T follicular helper cell (primary cell): ENCODE measurements at places on chromosomes 5 and 9.
A peak's percentile ranks its signal among the peaks of the same experiment; 100 is the strongest.

DNA sequence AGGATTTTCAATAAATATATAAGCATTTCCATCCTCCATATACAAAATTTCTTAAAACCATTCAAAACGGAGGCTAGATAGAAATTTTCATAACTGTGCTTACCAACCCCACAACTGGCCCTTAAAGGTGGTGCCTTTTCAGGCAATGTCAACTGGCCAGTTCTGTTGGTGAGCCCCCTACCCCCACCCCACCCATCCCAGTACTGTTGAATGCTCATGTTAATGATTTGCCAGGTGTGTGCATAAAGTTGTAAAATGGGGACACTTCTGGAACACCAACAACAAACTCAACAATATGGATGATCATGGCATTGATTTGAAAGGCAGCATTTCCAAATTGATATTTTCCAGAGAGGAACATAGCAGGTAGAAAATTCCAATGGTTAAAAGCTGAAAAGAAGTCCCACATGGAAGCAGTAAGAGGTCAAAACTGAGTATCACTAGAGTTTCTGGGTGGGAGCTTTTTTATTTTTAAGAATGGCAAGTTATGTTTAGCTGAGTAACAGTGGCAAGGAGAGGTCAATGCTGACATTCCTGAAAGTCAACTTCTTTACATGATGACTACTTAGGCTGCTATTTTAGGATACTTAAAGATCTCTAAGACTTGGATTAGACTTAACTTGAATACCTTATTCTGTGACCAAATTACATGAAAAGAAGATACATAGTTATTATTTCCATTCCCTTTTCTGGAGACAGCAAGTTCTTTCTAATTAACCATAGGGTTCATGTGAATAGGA, 2.7 kb downstream of the LEAP2 start:
- no peak for DNase-seq

- DNase-seq = no peak
Measured at GRCh38 chr5:137938751-137939143, 49.5 kb downstream of the PKD2L2 start.

GRCh38 chr9:78973907-78974306, 597.9 kb upstream of the TLE4 start:
- DNase-seq = no peak

DNA sequence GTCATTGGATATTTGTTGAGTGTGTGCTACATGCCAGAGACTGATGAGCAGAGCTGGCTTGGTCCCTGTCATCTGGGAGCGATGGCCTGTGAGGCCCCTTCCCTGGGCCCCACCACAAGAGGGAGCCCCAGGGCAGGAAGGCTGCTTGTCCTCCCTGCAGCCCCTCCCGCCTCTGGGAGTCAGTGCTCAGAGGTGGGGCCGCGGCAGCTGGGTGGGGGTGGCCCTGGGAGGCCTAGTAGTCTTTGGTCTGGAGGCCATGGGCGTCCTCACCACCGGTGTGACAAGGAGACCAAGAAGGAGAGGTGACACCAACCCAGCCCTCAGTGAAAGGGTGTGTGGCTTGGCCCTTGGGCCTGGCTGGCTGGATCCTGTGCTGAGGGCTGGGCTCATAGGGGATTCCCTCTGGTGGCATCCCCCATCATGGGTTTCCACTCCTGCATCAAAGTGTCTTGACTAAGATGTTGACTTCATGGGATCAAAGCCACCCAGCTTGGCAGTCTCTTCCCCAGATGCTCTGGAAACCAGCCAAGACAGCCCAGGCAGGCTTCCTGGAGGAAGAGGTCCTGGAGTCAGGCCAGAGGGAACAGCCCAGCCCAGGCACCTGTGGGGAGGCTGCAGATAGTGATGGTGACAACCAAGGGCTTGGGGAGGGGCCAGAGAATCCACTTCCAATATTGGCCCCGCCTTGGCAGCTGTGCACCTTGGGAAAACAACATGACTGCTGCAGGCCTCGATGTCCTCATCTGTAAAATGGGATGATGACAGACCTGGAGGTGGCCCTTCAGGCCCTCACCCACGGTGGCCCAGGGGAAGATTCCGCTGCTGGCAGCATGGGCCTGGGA, 166.7 kb downstream of the GAPVD1 start:
- no peak for DNase-seq

GRCh38 chr5:169655353-169655752, 18.3 kb downstream of the DOCK2 start:
- no peak for DNase-seq

- no peak for DNase-seq
Measured at GRCh38 chr5:61746831-61747575, 414.9 kb downstream of the ZSWIM6 start.

GRCh38 chr5:81268521-81269196, 32.7 kb upstream of the ZCCHC9 start:
- DNase-seq = no peak

DNA sequence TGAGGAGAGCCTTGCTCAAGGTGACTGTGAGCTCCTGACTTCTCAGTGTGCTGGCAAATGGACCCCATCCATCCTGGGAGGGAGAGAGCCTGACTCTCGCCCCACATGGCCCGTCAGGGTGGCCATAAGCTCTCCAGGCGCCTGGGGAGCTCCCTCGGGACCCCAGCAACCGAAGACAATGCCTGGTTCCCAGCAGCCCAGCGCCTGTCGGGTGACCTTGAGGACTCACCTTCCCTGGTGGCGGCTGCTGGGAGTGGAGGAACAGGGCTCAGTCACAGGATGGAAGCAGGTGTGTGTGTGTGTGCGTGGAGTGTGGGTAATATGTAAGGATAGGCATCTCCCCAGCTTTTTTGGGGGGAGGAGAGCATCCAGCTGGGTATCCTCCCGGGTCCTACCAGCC, 190.3 kb downstream of the MELK start:
- DNase-seq = no peak

DNA sequence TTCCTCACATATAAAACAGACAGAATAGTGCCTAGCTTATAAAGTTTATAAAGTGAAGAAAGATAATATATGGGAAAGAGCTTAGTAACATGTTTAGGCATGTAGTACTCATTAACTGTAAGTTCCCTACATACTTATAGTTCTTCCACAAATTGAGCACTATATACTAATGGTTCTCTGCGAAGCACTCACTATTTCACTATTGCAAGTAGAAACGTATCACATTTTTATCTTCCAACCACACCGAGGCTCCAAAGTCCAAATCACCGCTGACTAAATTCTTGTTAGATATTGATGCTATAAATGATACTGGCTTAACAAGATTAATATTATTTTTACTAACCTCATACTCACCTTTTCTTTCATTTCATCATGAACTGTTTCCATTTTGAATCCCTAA, 61.0 kb downstream of the FBXW11 start:
- no peak for DNase-seq

DNA sequence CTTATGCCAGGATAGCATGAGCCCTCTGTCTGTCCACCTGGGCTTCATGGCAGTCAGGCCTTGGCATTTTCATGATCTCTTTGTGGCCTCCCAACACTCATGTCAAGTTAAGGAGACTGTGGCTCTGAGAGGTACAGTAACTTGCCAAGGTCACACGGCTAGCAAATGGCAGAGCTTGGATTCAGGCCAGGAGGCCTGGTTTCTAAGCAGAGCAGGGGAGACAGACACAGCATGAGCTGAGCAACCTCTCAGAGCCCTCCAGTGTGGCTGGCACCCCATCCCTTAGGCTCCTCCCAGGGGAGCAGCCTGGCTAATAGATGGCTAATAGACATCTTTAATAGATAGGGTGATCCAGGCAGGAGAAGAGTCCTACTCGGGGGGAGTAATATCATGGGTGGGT, 4.1 kb downstream of the SYNPO start:
- no peak for DNase-seq

DNA sequence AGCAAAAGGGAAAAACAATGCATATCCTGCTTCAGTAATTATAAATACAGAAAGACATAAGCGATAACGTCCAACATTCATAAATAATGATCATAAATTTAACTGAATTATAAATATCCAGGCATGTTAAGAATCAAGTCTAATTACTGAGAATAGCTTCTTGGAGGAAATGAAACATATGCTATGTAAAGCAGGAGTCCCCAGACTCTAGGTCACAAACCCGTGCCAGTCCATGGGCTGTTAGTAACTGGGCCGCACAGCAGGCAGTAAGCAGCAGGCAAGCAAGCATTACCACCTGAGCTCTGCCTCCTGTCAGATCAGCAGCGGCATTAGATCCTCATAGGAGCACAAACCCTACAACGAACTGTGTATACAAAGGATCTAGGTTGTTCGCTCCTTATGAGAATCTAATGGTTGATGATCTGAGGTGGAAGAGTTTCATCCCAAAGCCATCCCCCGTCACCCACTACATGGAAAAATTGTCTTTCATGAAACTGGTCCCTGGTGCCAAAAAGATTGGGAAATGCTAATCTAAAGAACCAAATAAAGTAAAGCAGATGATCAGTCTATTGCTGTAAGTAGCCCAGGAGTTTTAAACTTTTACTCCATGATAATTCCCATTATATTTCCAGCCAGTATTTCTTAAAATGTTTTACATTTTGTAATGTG, 50.4 kb downstream of the CERT1 start:
- no peak for DNase-seq

DNA sequence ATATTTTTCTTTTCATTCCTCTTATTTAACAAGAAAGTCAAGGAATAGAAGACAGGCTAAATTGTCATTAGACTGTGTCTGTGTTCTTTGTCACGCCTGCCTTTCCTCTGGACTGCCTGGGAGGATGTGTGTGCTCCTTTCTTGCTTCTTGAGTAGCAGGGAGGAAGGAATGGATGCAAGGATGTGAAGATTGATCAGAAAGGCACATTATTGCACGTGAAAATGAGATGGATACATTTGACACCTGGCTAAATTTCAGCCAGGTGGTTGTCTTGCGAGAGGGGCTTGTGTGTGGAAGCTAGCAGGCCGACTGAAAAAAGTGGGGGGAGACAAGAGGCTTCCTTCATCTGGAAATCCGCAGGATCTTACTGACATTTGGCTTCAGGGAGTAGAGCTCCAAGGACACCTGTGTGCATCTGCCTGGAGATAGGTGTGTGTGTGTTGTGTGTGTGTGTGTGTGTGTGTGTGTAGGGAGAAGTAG, 200.1 kb downstream of the MEF2C start:
- no peak for DNase-seq

DNA sequence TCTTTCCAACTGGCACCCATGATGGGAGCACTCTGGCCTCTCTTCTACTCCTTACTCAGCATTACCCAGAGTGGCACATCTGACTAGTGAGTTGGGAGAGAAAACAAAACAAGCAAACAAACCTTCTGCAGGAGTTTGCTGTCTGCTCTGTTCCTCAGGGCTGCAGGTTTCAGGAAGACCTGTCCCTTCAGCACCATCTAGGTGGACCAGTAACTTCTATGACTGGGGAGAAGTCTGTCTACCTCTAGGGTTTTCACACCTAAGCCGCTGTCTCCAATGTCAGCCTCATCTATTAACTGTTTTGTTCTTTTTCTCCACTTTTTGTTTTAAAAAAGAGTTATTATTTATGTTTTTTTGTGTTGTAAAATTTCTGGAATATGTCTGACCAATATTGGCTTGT, 58.7 kb downstream of the RAB3C start:
- no peak for DNase-seq

- peak; percentile 29 for DNase-seq
Measured at GRCh38 chr9:74770508-74771261, 117.0 kb downstream of the TRPM6 start.

DNA sequence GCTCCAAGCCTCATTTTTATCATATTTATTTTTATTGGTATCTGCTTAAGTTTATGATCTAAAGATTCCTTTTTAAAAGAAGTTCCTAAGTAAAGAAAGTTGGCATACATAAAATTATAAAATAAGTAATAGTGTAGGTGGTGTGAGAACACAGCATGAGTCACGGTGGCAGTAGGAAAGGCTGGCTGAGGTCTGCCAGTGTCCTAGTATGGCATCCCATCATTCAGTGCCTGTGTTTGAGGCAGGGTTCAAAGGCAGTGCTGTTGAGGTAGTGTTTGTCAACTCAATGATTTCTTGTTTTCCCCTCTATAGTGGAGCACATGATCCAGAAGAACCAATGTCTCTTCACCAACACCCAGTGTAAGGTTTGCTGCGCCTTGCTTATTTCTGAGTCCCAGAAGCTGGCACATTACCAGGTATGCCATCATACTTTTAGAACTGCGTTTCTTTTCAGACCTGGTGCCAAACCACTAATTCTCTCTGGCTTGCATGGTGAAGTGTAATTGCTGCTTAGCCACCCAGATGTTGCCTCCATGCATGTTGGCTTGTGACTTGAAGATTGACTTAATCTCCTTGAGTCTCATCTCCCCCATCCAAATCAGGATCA, 18.4 kb downstream of the ZNF346 start:
- no peak for DNase-seq

DNA sequence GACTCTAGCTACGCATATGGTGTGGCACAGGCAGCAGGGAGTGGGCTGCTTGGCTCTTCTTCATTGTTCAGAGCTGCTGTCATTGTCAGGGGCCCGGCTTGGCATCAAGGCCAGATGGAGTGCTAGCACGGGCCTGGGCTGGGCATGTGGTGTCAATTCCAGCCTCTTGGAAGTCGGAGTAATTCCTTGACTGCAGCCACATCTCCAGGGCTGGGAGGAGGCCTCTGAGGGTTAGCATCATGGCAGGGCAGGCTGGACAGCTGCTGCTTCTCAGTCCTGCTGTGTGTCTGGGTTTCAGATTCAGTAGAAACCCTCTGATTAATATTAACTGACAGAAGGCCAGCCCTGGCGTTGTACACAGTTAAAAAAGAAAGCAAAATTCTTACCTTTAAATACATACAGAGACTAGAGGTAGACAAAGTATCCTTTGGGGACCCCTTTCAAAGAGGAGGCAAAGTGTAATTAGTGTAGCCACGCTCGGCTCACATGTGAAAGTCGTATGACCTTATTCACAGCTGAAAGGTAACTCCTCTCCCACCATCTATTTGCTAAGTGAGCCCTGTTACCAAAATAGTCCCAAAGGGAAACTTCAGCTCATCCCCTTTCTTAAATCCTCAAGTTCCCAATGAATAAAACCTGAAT, 126.4 kb downstream of the DOCK2 start:
- no peak for DNase-seq

GRCh38 chr9:125690679-125691078, 16.3 kb downstream of the MAPKAP1 start:
- no peak for DNase-seq

DNA sequence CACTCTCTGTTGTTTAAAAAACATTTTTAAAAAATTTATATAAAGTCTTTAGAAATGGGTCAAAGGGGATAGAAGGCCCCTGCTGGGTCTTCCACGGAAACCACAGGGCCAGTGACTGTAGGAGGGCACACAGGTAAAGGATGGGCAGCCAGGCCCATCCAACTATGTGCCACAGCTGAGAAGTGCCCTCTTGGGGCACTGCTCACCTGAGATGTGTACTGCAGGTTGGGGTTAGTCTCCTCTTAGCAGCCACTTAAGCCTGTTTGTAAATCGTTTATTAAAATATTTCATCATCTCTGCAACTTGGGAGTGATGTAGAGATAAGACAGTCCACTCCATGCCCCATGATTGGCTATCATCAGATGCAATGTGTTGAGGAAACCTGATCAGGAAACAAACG, 222.4 kb downstream of the DIRAS2 start:
- DNase-seq = no peak

DNA sequence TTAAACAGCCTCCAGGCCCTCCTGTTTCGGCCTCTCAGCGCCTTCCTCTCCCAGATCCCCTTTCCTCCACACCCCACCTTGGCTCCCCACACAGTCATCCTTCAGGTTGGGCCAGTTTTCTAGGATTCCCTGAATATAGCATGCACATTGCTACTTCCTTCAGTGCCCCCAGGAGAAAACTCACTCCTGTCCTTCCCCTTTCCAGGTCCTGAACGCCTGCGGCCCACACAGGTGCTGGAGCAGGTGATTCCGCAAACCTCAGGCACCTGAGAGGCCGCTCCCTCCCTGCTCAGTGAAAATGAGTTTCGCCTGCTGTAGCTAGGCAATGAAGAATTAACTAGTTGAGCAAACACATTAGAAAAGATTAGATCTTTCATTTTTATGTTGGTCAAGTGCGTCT, 185.0 kb downstream of the MED10 start:
- no peak for DNase-seq

- no peak for DNase-seq
Measured at GRCh38 chr9:33884856-33885701, 68.1 kb downstream of the UBE2R2 start.
